ENCODE measurements at places on chromosomes 4 and X.

DNA sequence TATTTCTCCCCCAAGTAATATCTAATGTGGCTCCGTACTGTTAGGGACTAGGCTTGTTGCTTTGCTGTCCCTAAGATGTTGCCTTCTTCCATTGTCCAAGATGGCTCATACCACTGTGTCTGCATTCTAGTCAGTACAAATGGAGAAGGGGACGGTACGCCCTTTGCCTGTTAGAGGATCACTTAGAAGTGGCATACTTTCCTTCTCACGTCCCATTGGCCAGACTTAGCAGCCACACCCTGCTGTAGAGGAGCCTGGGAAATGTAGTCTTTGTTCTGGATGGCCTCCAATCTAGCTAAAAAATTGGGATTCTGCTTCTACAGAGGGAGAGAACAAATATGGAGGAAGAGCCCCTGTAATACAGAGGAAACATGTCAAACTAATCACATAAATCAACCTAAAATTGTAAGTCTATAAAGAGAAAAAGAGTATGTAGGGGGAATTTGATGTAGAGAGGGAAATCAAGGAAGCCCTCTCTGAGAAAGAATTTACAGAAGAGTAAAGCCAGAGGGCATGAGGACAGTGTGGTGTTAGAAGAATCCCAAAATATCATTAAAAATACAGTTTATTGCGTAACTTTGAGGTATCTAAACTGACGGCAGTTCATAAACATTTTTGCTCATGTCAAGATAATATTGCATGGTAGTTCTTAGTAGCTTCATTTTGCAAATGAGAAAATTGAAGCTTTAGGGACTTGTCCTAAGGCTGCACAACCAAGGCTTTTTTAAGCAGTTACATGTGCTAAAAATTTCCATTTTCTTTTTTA, 15.1 kb downstream of the PRIMPOL start:
- no peak for DNase-seq

- peak; percentile 42 for DNase-seq
These were observed 10.4 kb upstream of the TSPYL2 start for GRCh38 chrX:53071604-53072417.

DNA sequence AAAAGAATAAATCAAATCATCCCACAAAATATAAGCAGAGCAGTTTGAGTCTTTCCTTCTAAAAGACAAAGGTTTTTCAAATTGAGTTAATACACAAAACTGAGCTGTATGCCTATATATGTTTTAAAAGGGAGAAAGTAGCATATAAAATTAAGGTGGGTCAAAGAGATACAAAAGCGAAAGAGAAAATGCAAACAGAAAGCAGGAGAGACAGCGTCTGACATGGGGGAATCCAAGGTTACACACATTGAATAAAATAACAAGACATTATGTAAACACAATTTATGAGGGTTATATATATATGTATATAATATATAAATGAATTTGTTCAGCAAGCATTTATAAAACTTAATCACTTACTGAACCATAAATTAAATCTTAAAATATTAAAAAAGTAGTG, 276.1 kb upstream of the LCORL start:
- DNase-seq: no peak

- no peak for DNase-seq
These were observed 338 bp upstream of the KLHL2 start for GRCh38 chr4:165207016-165207430.

- no peak for DNase-seq
These were observed 124.5 kb upstream of the ZCCHC13 start for GRCh38 chrX:74179499-74179898.

DNA sequence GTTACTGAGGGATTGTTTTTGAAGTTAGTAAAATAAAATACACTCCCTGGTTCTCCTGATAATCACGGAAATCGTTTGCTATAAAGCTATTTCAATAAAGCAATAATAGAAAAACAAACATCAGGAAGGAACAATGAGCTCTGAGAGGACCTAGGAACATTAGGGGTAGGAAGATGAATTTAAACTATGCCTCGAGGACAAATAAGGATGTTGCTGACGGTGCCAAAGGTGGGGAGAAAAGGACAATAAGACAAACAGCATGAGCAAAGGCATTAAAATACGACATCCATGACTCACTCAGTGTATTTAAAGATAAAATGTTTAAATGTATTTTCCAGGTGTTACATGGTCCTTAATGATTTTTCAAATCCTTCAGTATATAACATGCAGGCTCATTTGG, 110.3 kb downstream of the MTNR1A start:
- no peak for DNase-seq

- no peak for DNase-seq
These were observed 1064.6 kb upstream of the SLIT2 start for GRCh38 chr4:19187096-19187495.

GRCh38 chr4:104205116-104205515, 289.6 kb downstream of the CXXC4 start:
- no peak for DNase-seq

GRCh38 chrX:43008356-43008755, 230.4 kb upstream of the PPP1R2C start:
- DNase-seq: no peak

DNA sequence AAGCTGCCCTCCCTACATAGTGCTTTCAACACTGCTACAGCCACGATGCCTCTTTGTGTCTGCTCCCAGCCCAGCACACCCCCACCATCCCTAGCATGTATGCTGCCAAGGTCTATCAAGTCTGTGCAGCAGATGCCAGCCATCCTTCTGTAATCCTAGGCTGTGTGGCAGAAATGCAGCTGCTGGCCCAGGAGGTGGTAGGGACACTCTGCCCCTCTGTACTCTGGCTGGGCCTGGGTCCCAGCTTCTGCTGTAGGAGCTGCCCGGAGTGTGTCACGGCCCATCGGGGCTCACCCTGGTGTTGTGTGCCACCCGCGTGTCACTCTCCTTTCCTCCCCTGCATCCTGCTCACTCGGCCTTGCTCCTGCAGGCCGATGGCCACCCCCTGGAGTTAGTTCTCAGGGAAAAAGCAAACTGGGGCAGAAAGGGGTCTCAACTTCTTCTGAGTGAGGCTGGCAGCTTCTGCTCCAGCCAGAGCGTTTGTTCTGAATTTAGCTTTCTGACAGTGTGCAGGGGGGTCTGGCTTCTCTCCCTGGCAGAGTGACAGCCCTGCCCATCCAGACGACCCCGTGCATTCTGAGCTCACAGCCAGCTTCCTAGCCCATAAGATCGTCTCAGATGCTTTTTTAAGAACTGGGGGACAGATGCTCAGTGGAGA, 22.7 kb downstream of the PSAPL1 start:
- DNase-seq: no peak

GRCh38 chrX:110920991-110921390, 125.4 kb upstream of the CHRDL1 start:
- DNase-seq: no peak

GRCh38 chr4:83267121-83267829, 17.3 kb downstream of the COQ2 start:
- no peak for DNase-seq

DNA sequence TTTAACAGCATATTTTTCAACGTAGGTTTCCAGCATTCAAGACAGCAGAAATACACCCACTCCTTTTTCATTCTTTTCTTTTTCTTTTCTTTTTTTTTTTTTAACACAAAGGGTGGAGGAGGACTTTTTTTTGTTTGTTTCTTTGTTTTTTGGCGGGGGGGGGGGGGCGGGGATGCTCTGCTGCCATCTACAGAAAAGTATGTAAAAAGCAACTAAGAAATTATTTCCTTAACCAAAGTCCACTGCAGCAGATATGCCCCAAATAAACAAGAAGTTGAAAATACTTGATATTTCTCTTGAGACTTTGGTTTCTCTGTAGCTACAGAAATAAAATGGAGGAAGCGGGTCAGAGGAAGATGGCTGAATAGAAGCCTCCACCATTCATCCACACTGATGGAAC, 63.2 kb upstream of the PBDC1 start:
- DNase-seq: no peak

DNA sequence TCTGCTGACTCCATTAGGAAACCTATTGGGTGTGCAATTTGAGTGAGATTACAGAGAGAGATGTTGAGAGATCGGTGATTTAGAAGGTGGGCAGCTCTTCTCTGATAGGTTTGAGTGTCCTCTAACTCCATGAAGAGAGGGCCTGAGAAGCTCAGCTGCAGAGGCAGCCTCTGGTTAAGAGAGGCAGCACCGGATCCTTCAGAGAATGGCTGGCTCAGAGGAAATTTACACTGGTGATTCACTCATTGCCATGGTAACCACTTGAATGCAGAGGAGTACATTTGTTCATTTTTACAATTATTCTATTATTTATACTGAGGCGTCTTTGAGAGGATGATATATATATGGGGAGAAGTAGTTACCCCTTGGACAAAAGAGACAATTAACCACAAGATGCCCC, 171.7 kb downstream of the PDGFRA start:
- no peak for DNase-seq

- DNase-seq: no peak
These were observed 40.0 kb downstream of the VGLL1 start for GRCh38 chrX:136572030-136572429.

- DNase-seq: no peak
These were observed 886.2 kb downstream of the ARAP2 start for GRCh38 chr4:35358001-35358584.

GRCh38 chrX:145818186-145819113, 821 bp downstream of the SLITRK2 start:
- no peak for DNase-seq

- no peak for DNase-seq
These were observed 143.3 kb downstream of the CAMK2D start for GRCh38 chr4:113618205-113618604.

- no peak for DNase-seq
These were observed 202.0 kb downstream of the RRAGB start for GRCh38 chrX:55919367-55920221.

DNA sequence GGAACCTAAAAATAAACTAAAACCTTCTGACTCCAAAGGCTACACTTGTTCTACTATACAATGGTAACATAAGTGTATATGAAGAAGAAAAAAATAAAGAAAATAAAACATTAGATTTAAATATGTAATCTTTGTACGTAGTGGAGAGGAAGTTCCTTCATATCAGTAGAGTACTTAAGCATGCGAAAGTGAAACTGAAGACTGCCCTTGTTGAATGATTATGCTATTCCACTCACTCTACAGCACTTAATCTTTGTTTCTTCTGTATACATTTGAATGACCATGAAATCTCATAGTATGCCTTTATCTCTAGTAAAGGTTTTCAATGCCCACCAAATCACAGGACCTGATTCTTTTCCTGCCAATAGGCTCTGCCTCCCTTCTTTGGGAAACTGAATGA, 78.9 kb downstream of the NDST3 start:
- DNase-seq: no peak

- DNase-seq: no peak
These were observed 39.8 kb upstream of the RBM47 start for GRCh38 chr4:40669504-40669903.

DNA sequence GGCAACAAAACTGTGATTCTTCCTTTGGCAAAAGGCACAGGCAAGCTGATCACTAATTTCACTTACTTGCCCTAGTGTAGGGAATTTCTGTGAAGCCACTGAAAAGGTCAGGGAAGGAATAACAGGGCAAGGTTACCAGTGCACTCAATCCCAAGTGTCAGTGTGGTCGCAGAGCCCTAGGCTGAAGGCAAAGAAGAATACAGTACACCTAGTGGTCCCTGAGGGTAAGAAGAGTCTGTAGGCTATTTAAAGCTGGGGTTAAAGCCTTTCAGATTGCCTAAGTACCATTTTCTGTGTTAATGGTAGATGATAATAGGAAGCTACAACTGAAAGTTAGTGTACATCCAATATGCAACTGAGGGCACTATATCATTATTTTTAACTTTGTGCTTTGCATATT, 173.6 kb upstream of the NRK start:
- no peak for DNase-seq

- no peak for DNase-seq
These were observed 81.1 kb downstream of the CT47B1 start for GRCh38 chrX:120794525-120794975.

DNA sequence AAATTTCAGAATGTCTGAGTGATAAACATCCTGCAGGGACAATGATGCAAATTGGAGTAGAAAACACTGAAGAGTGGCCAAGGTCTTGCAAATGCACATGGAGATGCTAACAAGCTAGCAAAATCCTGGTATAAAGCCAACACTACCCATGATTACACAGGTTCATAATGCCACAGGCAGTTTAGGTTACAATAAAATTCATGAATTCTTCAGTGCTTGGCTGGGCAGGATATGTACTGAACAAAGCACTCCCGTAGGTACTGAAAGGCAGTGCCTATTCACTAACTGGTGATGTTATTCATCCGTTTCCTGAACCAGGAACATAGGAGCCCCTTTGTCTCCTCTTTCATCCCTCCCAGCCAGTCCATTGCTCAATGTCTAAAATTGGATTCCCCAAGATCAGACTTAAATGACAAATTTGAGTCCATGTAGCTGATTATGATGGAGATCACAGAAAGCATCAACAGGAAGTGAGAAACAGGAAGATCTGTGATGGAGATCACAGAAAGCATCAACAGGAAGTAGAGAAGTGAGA, 244.5 kb downstream of the DMD start:
- no peak for DNase-seq

DNA sequence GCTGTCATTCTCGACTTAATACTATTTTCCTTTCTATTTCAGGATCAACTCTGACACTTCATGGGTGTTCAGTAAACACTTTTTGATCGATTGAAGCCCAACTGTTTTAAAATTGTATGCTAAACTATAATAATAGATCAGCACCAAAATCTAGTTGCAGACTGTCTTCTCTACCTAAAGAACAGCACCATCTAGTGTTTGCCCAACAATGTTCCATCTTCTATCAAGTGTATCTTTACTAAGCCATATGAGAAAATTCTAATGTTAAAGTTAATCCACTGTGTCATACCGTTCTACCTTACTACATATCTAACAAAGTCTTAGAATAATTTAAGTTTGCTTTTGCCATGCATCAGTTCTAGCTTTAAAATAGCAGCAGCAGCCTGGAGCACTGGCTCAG, 113.0 kb upstream of the PRDX4 start:
- no peak for DNase-seq

GRCh38 chr4:26163425-26164362, 157.1 kb upstream of the RBPJ start:
- no peak for DNase-seq

- DNase-seq: no peak
These were observed 41.6 kb downstream of the KANTR start for GRCh38 chrX:53135581-53135980.

DNA sequence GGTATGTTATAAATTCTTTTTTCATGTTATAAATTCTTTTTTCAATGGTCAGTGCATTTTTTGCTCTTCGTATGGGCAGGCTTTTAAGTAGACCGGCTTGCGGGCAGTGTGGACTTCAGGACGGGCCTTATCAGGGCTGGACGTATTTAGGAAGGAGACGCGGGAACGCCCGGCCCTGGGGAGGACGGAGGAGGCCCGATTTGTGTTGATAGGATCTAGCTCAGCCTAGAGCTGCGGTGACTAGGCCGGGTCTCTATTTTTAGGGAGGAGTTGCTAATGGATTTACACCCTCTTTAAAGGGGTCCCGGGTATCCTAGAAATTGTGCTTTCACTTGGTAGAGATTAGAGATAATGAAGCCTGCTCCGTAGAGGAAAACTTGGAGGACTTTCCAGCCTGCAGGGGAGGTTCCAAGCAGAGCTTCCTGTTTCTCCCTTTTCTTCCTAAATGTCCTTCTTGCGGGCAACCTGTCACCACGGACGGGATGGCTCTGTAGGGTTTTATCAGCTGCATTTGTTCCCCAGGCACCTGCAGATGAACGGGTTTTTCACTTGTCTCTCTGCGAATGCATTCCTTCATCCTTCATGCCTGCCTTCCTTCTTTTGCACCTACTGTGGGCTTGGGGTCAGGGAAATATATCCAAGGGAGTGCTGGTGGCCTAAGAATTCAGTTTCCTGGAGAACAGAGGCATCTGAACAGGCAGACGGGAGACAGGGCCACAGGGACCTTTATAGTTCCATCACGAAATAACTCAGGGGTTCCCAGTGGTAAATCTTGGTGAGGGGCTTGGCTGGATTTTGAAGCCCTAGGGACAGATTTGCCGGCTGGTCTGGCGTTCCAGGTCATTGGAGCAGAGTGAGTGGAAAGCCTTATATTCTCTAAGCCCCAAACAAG, 1.4 kb downstream of the CD99 start:
- DNase-seq: no peak
